ENCODE measurements at places on chromosomes 2 and 18. TPM values are rescaled to one million over a fixed set of nuclear protein-coding genes. Genes with fewer than 3 reads are reported as not detected.

The SLC14A1 gene
- 1.4 TPM for polyA plus RNA-seq

- DNase-seq = no peak
Observed at GRCh38 chr2:65015731-65016130, 26.5 kb downstream of the SLC1A4 start.

- no peak for DNase-seq
Observed at GRCh38 chr2:109623923-109624322, 9.8 kb downstream of the SOWAHC start.

DNA sequence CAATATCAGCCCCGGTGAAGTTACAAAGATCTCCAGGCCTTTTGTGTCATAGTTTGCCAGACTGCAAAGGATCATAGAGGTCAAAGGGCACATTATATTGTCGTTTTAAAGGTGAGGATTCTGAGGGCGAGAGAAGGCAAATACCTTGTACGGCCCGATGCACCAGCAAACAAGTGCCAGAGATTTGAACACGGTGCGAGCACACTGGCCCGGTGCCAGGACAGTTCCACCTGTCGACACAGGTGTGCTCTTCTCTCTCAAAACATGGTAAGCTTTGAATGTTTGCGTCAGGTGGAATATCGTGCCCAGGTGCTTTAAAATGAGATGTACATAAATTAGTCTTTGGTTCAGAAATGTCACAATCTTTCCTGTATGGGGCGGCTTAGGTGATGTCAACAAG, 776.1 kb upstream of the ID2 start:
- DNase-seq = no peak

DNA sequence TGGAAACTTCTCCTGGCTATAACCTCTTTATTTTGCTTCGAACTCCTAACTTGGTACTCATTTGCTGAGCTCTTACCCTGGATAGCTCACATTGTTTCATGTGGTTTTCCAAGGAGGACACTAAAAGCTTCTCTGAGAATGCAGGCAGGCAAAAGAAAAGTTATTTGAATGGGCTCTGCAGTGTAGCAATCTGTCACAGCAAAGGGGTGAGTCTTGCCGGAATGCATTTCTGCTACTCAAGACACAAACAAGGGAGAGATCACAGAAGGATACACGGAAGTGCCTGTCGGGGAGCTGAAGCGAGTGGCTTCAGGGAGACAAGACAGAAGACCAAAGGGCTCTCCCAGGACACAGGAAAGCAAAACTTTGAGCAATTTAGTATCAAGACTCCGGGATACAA, 265.4 kb downstream of the SS18 start:
- no peak for DNase-seq

Measured in muscle of leg (tissue), 16 donors.